ENCODE measurements at places on chromosomes 2 and 18.

DNA sequence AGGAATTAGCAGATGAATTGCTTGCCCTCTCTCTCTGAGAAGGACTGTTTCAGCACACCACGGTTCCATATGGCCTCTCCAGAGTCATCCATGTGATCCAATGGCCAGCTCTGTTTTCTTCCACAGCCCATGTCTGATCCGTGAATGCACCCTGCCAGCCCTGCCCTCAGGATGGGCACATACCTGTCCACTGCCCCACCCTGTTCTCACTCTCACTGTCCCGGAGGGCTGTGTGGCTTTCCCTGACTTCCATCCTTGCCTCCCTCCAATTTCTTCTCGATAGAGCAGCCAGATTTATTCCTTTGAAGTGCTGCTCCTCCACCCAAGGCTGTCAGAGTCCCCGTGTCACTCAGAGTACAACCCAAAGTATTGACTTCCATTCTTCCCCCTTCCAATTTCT, 343.1 kb downstream of the TGIF1 start:
- no peak for DNase-seq

- DNase-seq: peak; percentile 80
Observed at GRCh38 chr2:190978389-190979053, 35.5 kb downstream of the STAT1 start.

- peak; percentile 61 for DNase-seq
Observed at GRCh38 chr18:76687304-76687962, 134.9 kb upstream of the ZNF236 start.

GRCh38 chr2:190809139-190809764, 71.4 kb upstream of the GLS start:
- DNase-seq: no peak

DNA sequence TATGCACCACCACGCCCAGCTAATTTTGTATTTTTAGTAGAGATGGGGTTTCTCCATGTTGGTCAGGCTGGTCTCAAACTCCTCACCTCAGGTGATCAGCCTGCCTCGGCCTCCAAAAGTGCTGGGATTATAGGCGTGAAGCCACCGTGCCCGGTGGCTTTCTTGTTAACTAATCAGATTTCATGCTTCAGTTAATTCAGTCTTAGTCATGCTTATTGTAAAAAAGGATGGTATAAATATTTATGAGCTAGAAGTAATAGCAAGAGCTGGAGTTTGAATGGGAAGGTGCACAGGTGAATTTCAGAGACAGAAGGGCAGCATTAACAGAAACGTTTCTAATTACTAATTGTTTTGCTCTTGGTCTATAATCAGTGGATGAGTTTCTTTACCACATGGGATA, 10.3 kb downstream of the GEMIN6 start:
- DNase-seq: no peak

DNA sequence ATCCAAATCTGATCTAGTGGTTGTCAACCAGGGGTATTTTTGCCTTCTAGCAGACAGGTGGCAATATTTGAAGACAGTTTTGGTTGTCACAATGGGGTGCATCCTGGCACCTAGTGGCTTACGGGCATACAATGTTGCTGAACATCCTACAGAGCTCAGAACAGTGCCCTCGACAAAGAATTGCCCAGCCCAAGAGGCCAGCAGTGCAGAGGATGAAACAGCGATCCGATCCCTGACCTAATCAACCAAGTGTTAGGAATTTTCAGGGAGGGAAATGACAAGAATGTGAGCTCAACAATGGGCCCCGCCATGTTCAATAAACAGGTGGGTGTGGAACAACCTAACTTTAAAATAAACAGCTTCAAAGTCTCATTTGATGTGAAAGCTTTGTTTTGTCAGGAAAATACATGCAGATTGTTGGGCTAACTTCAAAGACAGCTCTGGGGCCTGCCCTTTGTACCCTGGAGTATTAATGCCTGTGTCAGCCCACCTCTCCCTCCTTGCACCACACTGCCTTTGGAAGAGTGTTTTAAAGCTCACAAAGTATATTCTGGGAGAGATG, 22.5 kb upstream of the SCYGR5 start:
- no peak for DNase-seq

DNA sequence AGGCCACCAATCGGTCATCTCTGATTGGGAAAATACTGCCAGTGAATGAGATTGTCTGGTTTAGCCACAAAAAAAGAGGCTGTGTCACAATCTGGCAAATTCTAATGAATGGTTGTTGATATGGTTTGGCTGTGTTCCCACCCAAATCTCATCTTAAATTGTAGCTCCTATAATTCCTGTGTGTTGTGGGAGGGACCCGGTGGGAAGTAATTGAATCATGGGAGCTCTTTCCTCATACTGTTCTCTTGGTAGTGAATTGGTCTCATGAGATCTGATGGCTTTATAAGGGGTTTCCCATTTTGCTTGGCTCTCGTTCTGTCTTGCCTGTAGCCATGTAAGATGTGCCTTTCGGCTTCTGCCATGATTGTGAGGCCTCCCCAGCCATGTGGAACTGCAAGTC, 838.3 kb downstream of the SLC4A3 start:
- no peak for DNase-seq

- DNase-seq: no peak
Observed at GRCh38 chr2:54763636-54764291, 40.3 kb downstream of the EML6 start.

- DNase-seq: peak; percentile 94
Observed at GRCh38 chr2:8678731-8679566, 2.9 kb upstream of the ID2 start.

- DNase-seq: no peak
Observed at GRCh38 chr2:230795856-230796255, 68.9 kb upstream of the ITM2C start.

GRCh38 chr2:167785606-167786216, 461.7 kb downstream of the STK39 start:
- DNase-seq: peak; percentile 0

DNA sequence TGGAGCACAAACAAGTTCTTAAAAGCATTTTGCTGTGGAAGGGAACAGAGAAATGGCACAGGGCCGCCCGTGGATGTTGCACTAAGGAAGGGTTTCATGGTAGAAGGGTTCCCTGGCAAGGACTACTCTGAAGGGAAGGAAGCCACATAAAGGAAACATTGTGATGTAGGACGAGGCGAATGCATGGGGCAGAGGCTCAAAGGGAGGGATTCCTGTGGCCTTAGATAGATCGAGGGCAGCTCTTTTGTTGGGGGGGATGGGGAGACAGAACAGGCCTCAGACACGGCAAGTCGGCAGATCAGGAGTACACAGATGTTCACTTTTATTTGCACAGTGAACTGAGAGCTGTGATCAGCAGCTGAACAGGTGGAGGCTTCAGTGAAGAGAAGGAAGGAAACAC, 205.4 kb downstream of the SNTG2 start:
- DNase-seq: no peak

- DNase-seq: peak; percentile 93
Observed at GRCh38 chr2:12317814-12318426, 398.8 kb upstream of the TRIB2 start.

DNA sequence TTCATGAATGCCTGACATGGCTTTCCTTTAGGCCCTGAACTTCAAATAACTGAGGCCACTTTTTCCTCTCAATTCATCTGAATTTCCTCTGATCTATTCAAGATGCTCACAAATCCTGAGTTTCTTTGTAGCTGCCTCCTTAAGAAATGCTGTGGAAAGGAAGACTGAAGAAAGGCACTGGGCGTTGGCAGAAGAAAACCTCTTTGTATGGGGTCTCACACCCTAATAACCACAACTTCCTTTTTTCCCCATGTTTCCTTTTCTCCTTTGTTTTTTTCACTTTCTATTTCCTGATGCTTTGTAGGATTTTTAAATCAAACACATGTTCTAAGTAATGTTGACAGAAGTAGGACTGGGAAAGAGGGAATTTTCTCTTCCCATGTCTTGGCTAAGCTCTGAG, 447.4 kb downstream of the CMPK2 start:
- no peak for DNase-seq

DNA sequence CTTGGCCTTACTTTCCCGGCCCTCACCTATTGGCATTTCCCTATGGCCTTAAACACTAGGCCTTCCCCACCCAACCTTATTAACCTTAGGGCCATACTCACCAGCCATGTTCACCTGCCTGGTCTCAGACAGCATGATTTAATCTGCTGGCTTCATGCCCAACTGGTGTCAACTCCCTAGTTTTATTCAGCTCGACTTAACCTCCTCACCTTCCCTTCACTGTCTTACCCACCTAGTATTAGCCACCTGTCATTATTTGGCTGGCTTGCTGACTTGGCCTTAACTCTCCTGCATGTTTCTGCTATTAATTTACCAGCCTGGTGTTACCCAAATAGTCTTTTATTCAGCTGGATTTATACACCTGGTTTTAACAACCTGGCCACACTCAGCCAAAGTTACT, 136.0 kb upstream of the ZSWIM2 start:
- DNase-seq: no peak

- no peak for DNase-seq
Observed at GRCh38 chr2:80365762-80366161, 61.2 kb upstream of the LRRTM1 start.

- DNase-seq: peak; percentile 24
Observed at GRCh38 chr2:173589604-173590275, 235.1 kb downstream of the CDCA7 start.

GRCh38 chr2:201855356-201855755, 49.0 kb downstream of the CDK15 start:
- DNase-seq: peak; percentile 11

DNA sequence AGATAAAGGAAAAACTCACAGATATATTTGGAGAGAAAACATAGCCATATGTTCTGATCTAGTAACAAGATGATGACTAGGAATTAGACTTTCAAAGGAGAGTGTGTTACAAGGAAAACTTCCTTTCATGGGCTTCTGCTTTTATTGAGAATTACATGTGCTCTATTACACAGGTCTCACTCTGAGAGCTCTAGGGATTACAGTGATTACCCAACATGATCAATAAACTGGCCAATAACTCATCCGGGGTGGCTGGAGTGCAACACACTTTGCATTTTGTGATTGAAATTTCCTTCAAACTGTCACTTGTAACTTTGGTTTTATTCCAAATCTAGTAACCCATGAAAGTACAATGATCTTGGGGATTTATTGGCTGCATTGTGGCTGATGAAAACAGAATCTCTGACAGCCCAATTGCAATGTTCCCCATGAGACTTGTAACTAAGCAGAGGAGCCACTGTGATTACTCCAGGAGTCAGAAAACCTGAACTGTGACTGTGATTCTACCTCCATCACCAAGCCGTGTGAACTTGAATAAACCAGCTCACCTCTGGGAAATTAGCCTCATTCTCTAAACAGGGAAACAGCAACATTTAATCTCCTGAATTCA, 40.2 kb upstream of the LRRC30 start:
- DNase-seq: no peak

DNA sequence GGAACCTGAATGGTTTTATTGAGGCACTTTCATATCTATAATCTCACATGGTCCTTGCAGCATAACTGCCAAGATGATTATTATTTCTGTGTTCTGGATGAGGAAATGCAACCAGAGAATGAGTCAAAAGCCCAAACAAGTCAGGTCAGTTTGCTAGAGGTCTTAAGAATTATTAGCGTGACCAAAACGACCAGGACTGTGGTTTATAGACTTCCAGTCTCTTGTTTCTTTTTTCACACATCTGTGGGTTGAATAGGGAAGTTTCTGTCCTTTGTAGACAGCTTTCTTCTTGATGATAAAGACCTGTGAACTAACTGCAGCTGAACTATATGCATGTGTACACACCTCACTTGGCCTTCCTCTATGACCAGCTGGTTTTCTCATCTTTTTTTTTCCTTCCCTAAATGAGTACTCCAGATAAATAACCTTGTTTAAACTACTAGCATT, 13.9 kb downstream of the ADAM23 start:
- peak; percentile 66 for DNase-seq

DNA sequence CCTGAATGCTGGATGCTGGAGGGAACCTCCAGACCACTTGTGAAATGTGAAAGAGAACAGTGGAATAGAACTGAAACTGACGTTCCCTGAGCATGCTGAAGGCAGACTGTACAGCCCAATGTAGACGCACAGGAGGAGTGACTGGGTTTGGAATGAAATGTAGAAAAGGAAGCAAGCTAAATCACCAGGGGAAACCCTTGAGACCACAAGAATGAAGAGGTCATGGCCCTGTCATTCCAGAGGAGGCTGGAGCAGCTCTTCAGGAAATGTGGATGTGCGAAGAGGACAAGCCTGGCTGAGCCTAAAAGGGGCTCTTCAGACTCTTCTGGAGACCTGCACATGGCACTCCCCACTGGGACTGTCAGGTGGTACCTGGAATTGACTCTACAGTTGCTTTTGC, 118.5 kb upstream of the ALPP start:
- peak; percentile 96 for DNase-seq

GRCh38 chr2:163774862-163775261, 39.1 kb upstream of the FIGN start:
- peak; percentile 96 for DNase-seq

DNA sequence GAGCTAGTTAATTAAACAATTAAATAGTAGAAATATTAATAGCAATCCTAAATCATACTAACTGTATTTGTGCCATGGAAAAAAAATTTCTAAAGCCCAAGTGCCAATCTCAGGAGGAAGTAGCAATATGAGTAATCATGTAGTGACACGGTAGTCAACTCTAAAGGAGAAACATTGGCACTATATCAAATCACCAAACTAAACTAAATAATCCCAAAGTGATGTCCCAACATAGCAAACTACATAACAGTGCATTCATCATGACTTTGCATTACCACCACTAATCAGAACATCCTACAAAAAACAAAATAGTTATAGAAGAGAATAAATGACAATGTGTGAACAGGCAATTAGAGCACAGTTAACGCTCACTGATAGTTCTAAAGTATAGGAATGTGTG, 195.1 kb downstream of the EXOC6B start:
- peak; percentile 73 for DNase-seq

DNA sequence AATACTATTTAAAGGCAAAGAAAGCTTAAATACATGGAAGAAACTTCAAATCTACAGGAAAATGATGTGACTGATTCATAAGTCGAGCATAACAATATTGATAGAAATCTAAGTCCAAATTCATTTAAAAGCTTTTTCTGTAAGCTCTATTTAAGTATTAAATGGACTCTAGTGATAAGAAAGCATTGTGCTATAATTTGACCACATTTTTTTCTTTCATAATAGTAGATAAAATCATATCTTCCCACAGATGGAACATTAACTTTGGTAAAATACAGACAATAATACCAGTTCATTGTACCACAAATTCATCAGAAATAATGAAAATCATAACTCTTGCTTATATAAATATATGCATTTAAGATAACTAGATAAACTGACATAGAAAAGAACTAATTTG, 366.5 kb downstream of the GALNT13 start:
- DNase-seq: no peak

DNA sequence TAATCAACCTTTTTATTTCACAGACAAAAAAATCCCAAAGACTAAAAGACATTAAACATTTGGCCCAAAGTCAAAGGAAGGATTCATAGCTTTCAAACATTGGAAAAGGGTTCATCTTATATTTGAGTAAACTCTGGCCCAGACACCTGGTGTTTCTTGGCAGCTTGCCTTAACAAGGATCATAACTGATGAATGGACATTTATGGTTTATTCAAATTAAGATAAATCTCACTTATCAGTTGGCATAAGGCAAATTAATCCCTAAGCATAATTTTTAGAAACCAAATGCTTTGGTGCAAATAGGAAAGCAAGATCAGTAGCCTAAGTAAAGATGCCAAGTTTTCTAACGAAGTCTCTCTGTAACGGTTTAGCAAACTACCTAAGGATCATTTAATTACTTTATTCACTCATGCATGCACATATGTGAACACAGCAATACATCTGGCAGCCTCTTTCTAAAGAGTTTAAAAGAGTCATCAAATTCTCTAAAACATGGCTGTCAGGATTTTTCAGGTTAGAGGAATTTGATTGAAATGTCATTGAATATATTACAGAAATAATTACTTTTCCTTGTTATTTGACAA, 323.4 kb upstream of the RBMS1 start:
- DNase-seq: no peak
